CD4-positive, alpha-beta memory T cell (primary cell): ENCODE measurements at places on chromosomes 13 and 19. TPM values are rescaled to one million over a fixed set of nuclear protein-coding genes. Genes with fewer than 3 reads are reported as not detected.
A peak's percentile ranks its signal among the peaks of the same experiment; 100 is the strongest.

The CEBPA gene
- total RNA-seq: 2.4 TPM

The MICOS13 gene
- 41.1 TPM for total RNA-seq

The KCNRG gene
- 0.64 TPM for total RNA-seq

- H3K36me3 ChIP-seq: no peaks in the 10 kb centered on the region
- peaks cover 5% of the 10 kb centered on the region for H3K4me1 ChIP-seq
- peak overlapping the region; percentile 77 for H3K4me3 ChIP-seq
- no peaks in the 10 kb centered on the region for H3K27me3 ChIP-seq
- peak overlapping the region; percentile 79 for H3K27ac ChIP-seq
- DNase-seq: peak; percentile 91
Measured at GRCh38 chr19:488505-489417, 7.5 kb upstream of the MADCAM1 start.

- H3K36me3 ChIP-seq: peaks cover 36% of the 10 kb centered on the region
- H3K27me3 ChIP-seq: no peaks in the 10 kb centered on the region
- no peak for DNase-seq
- no peak overlapping the region for H3K4me3 ChIP-seq
- H3K27ac ChIP-seq: no peak overlapping the region
- no peaks in the 10 kb centered on the region for H3K4me1 ChIP-seq
Measured at GRCh38 chr13:110696776-110697175, 9.1 kb downstream of the CARS2 start.
